ENCODE measurements at places on chromosomes 12 and 14. TPM values are rescaled to one million over a fixed set of nuclear protein-coding genes. Genes with fewer than 3 reads are reported as not detected.

- H3K36me3 ChIP-seq = no peaks in the 10 kb centered on the region
- H3K4me1 ChIP-seq = no peaks in the 10 kb centered on the region
- H3K4me3 ChIP-seq = no peak overlapping the region
Observed at GRCh38 chr12:32183650-32184049, 77.0 kb downstream of the BICD1 start.

GRCh38 chr14:99423434-99423833 lies 57.2 kb downstream of the SETD3 start:
- no peak overlapping the region for H3K4me3 ChIP-seq
- no peaks in the 10 kb centered on the region for H3K27me3 ChIP-seq

SLCO1B3 gene
- 0.60 TPM for total RNA-seq

GRCh38 chr14:69625299-69626131 lies 14.1 kb downstream of the SUSD6 start:
- peak overlapping the region; percentile 31 for H3K27ac ChIP-seq
- H3K27me3 ChIP-seq = no peaks in the 10 kb centered on the region
- peak overlapping the region; percentile 3 for H3K4me3 ChIP-seq
- no peaks in the 10 kb centered on the region for H3K36me3 ChIP-seq
- DNase-seq = peak; percentile 72
- peaks cover 97% of the 10 kb centered on the region for H3K4me1 ChIP-seq

DNA sequence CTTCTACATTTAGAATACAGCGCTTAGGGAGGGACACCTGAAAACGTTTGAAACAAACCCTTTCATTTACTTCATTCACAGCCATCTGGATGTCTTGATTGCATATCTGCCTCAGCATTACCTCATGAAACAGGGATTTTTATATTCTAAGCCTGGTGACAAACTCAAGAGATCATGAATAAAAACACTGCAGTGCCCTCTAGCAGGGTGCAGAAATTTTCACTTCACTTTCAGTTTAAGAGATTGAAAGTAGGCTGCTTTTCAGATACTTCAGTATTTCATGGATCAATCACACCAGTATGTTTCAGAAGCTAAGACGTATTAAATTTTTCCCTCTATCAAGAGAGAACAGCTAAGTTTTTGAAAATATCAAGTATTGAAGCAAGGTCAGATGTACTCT lies 467.8 kb downstream of the MDGA2 start:
- no peaks in the 10 kb centered on the region for H3K4me1 ChIP-seq
- H3K36me3 ChIP-seq = no peaks in the 10 kb centered on the region
- DNase-seq = no peak
- H3K27me3 ChIP-seq = no peaks in the 10 kb centered on the region
- no peak overlapping the region for H3K27ac ChIP-seq
- H3K4me3 ChIP-seq = no peak overlapping the region

GRCh38 chr12:19647806-19648556 lies 208.7 kb downstream of the AEBP2 start:
- no peak overlapping the region for H3K27ac ChIP-seq
- H3K27me3 ChIP-seq = no peaks in the 10 kb centered on the region
- H3K4me3 ChIP-seq = no peak overlapping the region
- H3K36me3 ChIP-seq = no peaks in the 10 kb centered on the region
- DNase-seq = no peak

DNA sequence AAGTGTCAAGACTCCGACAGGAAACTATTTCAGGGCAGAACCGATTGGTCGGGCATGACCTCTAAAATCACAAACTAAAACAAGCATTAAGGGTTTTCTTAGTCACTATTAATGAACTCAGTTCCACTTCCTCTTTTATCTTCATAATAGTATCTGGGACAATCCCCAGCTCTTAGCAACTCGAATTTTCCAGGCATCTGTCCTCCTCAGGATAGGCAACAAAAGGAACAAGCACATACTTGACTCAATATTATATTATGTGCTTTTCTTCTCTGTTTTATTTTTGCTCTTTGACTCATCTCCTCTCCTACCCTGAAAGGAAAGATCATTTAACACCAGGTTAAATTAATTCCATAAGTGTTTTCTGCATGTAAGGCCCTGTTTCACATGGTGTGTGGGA lies 638.3 kb upstream of the TBX3 start:
- peaks cover 5% of the 10 kb centered on the region for H3K27me3 ChIP-seq
- no peak overlapping the region for H3K27ac ChIP-seq
- DNase-seq = no peak
- H3K36me3 ChIP-seq = no peaks in the 10 kb centered on the region
- H3K4me1 ChIP-seq = peaks cover 9% of the 10 kb centered on the region

GRCh38 chr12:9718968-9719367 lies 13.9 kb downstream of the CLECL1 start:
- no peak overlapping the region for H3K27ac ChIP-seq
- no peak overlapping the region for H3K4me3 ChIP-seq
- H3K27me3 ChIP-seq = peaks cover 8% of the 10 kb centered on the region
- DNase-seq = no peak

MIPOL1 gene
- 8.9 TPM for total RNA-seq

- peak overlapping the region; percentile 97 for H3K27ac ChIP-seq
- H3K36me3 ChIP-seq = no peaks in the 10 kb centered on the region
- no peaks in the 10 kb centered on the region for H3K27me3 ChIP-seq
- peaks cover 72% of the 10 kb centered on the region for H3K4me1 ChIP-seq
Observed at GRCh38 chr14:89417465-89418225, 612 bp upstream of the FOXN3 start.

GRCh38 chr12:51763743-51764142 lies 84.8 kb downstream of the FIGNL2 start:
- H3K4me1 ChIP-seq = no peaks in the 10 kb centered on the region
- no peak for DNase-seq
- H3K27me3 ChIP-seq = no peaks in the 10 kb centered on the region
- H3K36me3 ChIP-seq = no peaks in the 10 kb centered on the region
- no peak overlapping the region for H3K27ac ChIP-seq
- H3K4me3 ChIP-seq = no peak overlapping the region

DNA sequence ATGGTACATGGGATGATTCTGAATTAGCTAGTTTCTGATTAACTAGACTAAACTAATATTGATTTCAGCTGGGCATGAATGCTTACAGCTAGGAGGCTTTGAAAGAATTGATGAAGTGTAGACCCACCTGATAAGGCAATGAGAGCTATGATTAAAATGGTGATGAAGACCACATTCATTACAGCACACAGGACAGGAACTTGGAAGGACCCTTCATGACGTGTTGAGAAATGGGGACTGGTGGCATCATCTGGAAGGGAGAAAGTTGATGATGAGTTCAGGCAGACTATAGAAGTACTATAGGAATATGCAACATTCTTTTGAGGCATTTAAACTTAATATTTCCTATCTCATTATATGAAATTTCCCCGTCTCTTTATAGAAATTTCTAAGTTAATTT lies 4.5 kb downstream of the CD69 start:
- no peak for DNase-seq
- H3K4me1 ChIP-seq = peaks cover 1% of the 10 kb centered on the region
- no peaks in the 10 kb centered on the region for H3K27me3 ChIP-seq

FICD gene
- total RNA-seq = 4.2 TPM

IL23A gene
- not detected for total RNA-seq

DNA sequence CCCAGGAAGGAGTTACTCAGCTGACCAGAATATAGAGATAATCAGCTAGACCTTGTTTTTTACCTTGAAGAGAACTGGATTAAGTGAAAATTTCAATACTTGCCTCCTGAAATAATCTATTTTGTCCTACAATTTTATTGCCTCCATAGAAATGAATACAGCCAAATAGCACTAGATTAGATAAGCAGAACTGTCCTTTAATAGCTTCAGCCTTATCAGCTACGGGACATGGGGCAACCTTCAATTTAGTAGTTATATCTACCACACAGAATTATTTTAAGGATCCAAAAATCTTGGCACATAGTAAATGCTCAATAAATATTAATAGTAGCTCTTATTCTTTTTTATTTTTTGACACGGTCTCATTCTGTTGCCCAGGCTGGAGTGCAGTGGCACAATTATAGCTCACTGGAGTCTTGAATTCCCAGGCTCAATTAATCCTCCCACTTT lies 67.2 kb upstream of the PLEKHG3 start:
- no peaks in the 10 kb centered on the region for H3K27me3 ChIP-seq
- no peak overlapping the region for H3K27ac ChIP-seq
- no peak for DNase-seq

DNA sequence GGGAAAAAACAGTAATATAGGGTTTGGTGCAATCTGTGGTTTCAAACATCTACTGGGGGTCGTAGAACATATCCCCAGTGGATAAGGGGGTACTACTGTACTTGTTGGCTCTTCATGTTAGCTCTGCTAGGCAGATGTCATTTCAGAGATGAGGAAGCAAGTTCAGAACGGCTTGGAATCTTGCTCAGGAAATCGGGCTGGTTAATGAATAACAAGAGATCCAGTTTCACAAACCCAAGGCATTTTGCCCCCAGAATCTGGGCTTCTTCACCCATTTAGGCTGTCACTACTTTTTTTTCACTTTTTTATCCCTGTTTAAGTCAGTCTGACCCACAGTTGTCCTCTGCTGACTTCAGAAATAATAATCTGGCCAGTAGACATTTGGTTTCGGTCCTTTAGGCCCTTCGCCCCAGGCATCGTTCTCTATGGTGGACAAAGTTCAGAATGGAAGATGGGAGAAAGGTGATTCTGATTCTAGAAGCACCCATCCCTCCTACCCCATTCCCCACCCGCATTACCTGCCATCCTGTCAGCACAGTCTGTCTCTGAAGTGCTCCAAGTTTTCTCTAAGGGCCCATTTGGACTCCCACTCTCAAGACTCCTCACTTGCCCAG lies 4.5 kb downstream of the SUOX start:
- DNase-seq = no peak
- H3K27me3 ChIP-seq = no peaks in the 10 kb centered on the region
- no peak overlapping the region for H3K4me3 ChIP-seq

SOX5 gene
- total RNA-seq = 2.9 TPM

DNA sequence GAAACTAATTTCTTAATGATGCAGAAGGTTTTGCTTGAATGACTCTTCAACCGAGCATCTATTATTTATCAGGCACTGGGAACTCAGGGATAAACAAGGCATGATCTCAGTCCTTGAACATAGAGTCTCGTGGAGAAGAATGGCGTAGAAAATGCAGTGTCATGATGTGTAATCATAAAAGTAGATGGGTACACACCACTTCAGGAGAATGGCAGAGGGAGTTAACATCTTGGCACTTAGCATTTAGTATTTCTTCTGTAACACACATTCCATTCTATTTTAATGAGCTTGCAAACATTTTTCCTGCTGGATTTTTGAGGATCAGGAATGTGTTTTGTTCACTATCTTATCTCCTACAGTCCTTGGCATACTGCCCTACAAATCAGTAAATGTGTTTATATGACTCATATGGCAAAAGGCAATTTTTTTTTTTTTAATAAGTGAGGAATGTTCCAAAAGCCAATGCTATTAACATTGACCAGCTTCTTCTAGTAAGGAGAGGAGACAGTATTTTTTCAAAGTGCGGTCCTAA lies 3.8 kb downstream of the TXNRD1 start:
- no peaks in the 10 kb centered on the region for H3K36me3 ChIP-seq
- H3K4me3 ChIP-seq = no peak overlapping the region
- no peak for DNase-seq
- peaks cover 38% of the 10 kb centered on the region for H3K4me1 ChIP-seq
- H3K27ac ChIP-seq = peak overlapping the region; percentile 88
- H3K27me3 ChIP-seq = no peaks in the 10 kb centered on the region

DNA sequence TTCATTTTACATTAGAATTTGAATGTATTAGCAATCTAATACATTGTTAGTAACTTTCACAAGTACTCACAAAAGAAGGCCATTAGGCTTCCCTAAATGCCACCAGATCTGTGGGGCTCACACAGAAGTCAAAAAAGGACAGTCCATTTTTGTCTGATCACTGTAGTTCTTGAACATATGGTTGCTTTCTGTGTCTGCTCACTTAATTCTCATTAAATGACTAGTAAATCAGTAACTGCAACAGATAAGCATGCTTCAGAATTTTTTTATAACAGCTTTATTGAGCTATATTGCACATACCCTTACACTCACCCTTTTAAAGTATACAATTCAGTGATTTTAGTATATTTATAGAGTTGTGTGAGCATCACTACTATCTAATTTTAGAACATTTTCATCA lies 71.4 kb downstream of the DENND5B start:
- H3K4me1 ChIP-seq = peaks cover 75% of the 10 kb centered on the region
- no peak for DNase-seq
- no peak overlapping the region for H3K27ac ChIP-seq
- H3K27me3 ChIP-seq = no peaks in the 10 kb centered on the region

GRCh38 chr14:54529811-54530210 lies 20.1 kb downstream of the CGRRF1 start:
- peaks cover 34% of the 10 kb centered on the region for H3K36me3 ChIP-seq
- no peak overlapping the region for H3K27ac ChIP-seq
- no peak for DNase-seq
- no peaks in the 10 kb centered on the region for H3K27me3 ChIP-seq

DNA sequence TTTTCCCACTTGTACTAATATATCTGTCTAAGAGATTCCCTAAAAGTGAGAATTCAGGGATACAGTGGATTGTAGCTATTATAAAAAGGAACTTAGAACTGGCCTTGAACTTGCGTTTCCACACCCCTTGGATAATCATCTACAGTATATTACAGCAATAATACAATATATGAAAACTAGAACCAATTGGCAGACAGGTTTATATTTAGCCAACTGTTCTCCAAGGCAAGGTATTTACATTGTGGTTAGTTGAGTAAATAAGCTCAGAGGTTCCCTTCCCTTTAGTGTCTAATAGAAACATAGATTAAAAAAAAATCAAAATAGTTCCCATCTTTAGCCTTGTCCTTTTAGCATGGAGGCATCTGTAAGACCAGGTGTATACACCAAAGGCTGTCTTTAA lies 42.1 kb downstream of the LIMA1 start:
- no peaks in the 10 kb centered on the region for H3K27me3 ChIP-seq
- peaks cover 32% of the 10 kb centered on the region for H3K4me1 ChIP-seq
- H3K27ac ChIP-seq = peak overlapping the region; percentile 80
- H3K4me3 ChIP-seq = no peak overlapping the region

CMTM5 gene
- total RNA-seq = 1.0 TPM

FGD4 gene
- total RNA-seq = 30.5 TPM

SLC6A12 gene
- total RNA-seq = 1.2 TPM

DAO gene
- total RNA-seq = not detected

DNA sequence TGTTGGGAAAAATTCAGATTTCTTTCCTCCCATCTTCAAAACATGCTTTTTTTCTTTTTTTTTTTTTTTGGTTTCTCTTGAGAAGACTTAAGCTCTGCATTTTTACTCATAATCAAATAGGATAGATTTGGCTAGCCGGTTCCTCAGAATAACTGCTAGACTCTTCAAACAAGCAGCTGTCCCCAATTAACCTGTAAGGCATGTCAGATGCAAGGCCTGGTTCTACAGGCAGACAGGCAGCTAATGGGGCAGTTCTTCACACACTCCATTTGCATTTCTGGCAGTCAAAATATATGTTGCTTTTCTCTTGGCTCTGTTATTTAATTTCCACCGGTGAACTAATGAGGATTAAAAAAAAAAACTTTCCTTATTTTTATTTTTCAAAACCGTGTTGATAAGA lies 228.0 kb upstream of the ATP2B1 start:
- H3K27me3 ChIP-seq = no peaks in the 10 kb centered on the region
- no peak overlapping the region for H3K4me3 ChIP-seq
- no peak for DNase-seq
- H3K4me1 ChIP-seq = peaks cover 6% of the 10 kb centered on the region
- H3K27ac ChIP-seq = no peak overlapping the region

ERBB3 gene
- total RNA-seq = 2.3 TPM

- peaks cover under 1% of the 10 kb centered on the region for H3K36me3 ChIP-seq
- H3K27ac ChIP-seq = peak overlapping the region; percentile 78
- H3K4me3 ChIP-seq = peak overlapping the region; percentile 20
- peak; percentile 41 for DNase-seq
- H3K4me1 ChIP-seq = peaks cover 63% of the 10 kb centered on the region
Observed at GRCh38 chr14:100103250-100104005, 38.2 kb downstream of the EVL start.

DDIT3 gene
- total RNA-seq = 20.4 TPM
